ENCODE measurements at places on chromosomes 11 and 22. TPM values are rescaled to one million over a fixed set of nuclear protein-coding genes. Genes with fewer than 3 reads are reported as not detected.

Gene C11orf87
- not detected for total RNA-seq

Gene SHANK3
- total RNA-seq, result 7.0 TPM

Gene TMEM41B
- total RNA-seq, result 18.7 TPM

Gene PYGM
- 32.8 TPM for total RNA-seq

Gene SLC5A1
- not detected for total RNA-seq

DNA sequence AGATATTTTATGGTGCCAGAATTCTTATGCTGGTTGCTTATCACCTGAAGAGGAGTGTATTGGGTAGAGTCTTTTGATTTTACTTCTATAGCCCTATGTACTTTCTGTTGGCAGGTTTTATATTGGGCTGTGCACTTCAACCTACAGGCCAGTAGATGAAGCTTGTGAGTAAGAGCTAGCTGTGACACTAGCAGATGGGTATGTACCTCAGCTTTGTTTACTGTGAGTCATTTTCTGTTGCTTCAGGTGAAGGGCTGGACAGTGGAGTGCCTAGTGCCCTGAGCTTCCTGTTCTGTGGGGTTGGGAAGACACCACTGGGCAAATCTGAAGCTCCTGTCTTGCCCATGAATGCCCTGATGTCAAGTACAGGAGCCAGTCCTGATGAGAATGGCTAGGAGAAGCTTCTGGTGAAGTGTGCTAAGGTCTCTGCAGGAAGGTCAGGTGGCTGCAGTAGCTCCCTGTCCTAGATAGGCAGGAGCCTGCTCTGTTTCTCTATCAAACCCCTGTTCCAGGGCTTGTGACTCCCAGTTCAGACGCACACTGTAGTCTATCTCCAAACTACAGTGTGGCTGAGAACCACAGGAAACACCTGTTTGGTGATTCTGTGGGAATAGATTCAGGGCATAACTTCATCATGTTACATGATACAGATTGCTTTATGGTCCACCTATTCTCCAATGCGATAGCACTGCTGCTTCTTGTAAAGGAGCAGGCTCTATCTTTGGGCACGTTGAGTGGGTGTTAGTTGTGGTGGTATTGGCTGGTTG is 755.7 kb downstream of the KCNA4 start:
- DNase-seq, result no peak

- no peak for DNase-seq
Observed at GRCh38 chr11:19872512-19873145, 160.0 kb downstream of the NAV2 start.

GRCh38 chr11:1520663-1521267 is 34.2 kb upstream of the MOB2 start:
- no peak for DNase-seq

DNA sequence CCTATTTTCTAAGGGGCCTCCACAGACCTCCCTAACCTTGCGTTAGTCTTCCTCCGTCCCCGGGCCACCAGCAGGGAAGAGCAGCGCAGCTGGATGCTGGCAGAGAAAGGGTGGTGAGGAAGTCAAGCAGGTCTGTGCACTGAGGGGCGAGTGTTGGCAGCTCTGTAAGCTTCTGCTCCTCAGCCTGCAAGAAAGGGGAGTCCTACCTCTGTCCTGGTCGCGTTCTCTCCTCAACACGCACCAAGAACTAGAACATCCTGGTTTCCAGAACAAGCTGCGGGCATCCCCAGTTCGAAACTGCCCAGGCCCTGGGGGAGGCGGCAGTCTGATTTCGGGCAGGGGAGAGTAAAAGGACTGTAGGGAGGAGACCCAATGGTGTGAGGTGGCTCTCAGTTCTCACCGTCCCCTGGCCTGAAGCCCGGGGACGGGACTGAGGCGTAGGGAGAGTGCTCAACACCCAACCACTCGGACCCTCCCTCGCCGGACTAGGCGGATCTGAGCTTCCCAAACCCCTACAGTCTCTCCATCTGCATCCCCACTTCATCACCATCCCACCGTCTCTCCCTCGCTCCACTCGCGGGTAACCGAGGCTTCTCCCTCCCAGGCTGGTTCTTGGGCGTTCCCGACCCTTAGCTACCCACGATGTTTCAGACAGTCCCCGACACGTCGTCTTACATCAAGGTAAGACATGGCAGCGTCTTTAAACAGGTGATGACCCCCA is 7.7 kb upstream of the FLI1 start:
- no peak for DNase-seq

DNA sequence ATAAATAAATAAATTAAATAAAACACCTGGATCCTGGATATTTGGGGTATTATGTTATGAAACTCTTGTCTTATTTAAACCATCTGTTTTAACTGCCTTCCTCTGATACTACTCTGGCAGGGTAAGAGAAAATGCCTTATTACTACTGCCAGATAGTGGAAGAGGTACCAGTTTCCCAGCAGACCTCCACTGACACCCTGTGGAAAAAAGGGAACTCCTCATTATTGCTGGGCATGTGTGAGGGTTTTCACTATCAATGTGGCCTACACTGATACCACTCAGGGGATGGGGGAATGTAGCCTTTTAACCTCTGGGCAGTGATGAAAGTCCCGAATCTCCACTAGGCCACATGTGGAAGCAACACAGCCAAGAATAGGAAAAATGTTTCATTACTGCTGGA is 121.0 kb downstream of the LUZP2 start:
- DNase-seq, result no peak

GRCh38 chr11:118156531-118157185 is 4.0 kb upstream of the SCN4B start:
- DNase-seq, result no peak

GRCh38 chr22:45238076-45238956 is 2.4 kb downstream of the KIAA0930 start:
- no peak for DNase-seq

- no peak for DNase-seq
Observed at GRCh38 chr11:46711303-46711702, 7.7 kb upstream of the F2 start.

DNA sequence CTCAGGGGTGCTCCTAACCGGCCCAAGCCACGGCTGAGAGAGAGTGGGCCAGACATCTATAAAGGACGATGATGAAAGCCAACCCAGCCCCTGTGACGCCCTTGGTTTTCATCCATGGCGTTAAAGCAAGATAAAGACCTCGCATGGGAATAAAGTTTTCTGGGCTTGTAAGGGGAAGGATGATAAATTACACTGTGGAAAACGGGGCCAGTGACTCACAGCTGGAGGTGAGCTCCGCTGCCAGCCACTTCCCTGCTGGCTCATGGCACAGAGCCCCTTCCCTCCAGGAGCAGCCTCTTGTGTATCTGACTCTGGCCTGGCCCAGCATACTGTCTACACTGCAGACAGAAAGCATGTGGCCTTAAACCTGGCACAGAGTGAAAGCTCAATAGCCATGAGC is 503.2 kb upstream of the B3GAT1 start:
- DNase-seq, result no peak

DNA sequence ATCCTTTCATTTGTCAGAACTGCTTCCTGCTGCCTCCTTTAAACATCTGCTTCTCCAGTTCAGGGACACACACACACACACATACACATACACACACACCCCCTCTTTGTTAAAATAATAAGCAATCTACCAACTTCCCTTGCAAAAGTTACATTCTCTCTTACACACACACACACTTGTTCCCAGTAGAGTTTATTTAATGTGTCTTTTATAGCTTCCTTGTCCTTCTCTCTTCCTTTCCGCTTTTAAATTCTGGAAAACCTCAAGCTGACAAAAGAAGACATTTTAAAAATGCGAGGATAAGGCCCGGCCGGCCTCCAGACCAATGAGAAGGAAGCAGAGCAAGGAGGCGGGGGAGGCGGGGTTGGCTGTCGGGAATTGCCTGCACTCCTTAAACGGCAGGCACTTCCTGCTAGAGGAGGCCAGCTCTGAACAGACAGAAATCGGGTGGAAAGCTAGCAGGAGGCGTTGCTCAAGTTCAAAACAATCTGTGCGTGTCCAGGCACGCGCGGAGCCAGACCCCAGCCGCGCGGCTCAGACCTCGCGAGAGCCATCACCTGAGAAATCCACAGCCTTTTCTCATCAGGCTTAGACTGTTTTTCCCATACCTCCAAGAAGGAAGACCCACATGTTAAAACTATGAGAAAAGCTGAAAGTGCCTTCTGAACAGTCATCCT is 99.9 kb downstream of the MAML2 start:
- DNase-seq, result peak; percentile 99

- DNase-seq, result no peak
Observed at GRCh38 chr11:112564228-112564955, 303.7 kb upstream of the PLET1 start.

- DNase-seq, result no peak
Observed at GRCh38 chr22:49433717-49434611, 393.7 kb downstream of the BRD1 start.
